ENCODE measurements at places on chromosomes 6 and 20.

- DNase-seq = no peak
Observed at GRCh38 chr6:89613790-89614189, 24.8 kb downstream of the LYRM2 start.

- no peak for DNase-seq
Observed at GRCh38 chr20:38205001-38205400, 39.9 kb upstream of the TGM2 start.

DNA sequence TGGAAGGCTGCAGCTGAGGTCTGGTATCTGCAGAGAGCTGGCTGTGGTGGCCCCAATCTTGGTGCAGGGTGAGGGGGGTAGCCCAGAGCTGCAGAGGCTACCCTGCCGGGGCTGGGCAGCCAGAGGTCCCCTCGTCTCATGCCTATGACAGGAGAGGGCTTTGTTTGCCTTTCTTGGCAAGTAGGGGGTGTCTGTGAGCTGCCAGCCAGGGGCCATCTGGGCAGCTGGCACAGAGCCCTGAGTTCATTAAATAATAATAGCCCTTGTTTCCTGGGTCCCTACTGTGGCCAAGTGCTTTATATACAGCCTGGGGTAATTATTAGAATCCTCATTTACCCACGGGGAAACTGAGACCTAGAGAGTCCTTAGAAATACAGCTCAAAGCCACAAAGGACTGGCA, 66.6 kb downstream of the EZR start:
- DNase-seq = no peak

GRCh38 chr6:165456286-165456685, 146.9 kb upstream of the C6orf118 start:
- DNase-seq = no peak

DNA sequence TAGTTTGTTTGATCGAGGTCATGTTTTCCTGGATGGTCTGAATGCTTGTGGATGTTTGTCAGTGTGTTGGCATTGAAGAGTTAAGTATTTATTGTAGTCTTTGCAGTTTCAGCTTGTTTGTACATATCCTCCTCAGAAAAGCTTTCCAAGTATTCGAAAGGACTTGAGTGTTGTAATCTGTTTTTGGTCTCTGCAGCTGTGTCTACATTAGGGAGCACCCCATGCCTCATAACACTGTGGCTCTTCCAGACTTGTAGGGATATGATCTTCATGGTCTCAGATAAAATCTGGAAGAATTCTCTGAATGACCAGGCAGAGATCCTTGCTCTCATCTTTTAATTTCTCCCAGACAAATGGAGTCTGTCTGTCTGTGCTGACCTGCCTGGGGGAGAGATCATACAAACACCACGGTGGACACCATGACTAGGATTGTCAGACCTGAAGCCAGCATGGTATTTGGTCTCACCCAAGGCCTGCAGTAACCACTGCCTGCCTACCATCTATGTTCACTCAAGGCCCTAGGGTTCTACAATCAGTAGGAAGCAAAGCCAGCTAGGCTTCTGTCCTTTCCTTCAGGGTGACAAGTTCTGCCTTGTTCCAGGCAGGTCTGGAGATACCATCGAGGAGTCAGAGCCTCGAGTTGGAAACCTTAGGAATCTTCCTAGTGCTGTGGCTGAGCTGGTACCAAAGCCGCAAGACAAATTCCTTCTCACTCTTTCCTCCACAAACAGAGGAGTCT, 114.7 kb upstream of the KHDRBS2 start:
- no peak for DNase-seq

DNA sequence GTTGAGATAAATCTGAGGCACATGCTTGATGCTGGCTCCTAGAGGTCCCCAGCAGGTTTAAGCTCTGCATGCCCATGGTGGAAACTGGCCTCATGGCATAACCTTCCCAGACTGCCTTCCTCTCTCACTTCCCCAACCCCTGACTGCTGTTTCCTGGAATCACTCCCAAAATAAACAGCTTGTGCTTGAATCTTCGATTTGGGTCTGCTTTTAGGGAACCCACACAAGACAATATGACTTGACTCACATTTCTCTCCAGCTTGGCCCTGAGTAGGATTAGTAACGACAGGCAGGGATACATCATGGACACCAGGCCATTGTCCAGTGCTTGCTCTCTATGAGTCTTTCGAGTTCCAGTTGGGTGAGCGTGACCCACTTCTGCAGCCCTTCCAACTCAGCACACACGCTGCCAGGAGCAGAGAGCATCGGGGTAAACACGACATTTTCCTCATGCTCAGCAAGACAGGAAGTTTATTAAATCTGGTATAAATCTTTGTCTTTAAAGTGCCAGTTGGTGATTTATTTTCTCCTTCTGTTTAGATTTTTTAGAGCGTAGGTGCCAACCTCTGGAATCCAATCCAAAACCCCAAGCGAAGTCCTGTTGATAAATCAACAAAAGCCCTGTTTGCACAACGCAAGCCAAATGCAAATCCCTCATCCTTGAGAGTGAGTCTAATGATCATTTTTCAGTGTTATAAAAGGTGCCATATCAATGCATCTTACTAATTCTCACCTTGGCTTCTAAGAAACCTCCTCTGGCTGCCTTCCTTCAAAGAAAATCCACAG, 135.0 kb downstream of the FOXA2 start:
- no peak for DNase-seq

- DNase-seq = no peak
Observed at GRCh38 chr20:51412333-51412871, 130.1 kb downstream of the NFATC2 start.

- no peak for DNase-seq
Observed at GRCh38 chr6:139979021-139979725, 604.7 kb upstream of the CITED2 start.

DNA sequence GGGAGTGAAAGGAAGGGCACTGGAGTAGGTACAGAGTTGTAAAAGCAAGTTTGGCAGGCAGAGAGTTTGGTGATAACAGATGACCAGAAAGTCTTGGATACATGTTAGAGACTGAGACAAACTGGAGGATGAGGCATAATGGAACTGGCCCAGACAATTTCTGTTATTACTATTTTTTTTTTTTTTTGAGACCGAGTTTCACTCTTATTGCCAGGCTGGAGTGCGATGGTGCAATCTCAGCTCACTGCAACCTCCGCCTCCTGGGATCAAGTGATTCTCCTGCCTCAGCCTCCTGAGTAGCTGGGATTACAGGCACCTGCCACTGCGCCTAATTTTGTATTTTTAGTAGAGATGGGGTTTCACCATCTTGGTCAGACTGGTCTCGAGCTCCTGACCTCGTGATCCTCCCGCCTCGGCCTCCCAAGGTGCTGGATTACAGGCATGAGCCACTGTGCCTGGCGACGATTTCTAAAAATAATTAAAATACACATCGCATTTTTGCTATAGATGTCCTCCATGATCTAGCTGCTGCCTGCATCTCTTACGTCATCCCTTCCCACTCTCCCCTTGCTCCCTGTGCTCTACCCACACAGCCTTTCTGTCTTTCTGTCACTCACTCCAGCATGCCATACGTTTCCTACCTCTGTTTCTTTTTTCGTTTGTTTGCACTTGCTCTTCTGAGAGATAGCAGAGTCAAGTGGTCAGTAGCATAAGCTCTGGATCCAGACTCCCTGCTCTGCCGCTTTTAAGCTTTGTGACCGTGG, 23.5 kb downstream of the MAPK14 start:
- no peak for DNase-seq

DNA sequence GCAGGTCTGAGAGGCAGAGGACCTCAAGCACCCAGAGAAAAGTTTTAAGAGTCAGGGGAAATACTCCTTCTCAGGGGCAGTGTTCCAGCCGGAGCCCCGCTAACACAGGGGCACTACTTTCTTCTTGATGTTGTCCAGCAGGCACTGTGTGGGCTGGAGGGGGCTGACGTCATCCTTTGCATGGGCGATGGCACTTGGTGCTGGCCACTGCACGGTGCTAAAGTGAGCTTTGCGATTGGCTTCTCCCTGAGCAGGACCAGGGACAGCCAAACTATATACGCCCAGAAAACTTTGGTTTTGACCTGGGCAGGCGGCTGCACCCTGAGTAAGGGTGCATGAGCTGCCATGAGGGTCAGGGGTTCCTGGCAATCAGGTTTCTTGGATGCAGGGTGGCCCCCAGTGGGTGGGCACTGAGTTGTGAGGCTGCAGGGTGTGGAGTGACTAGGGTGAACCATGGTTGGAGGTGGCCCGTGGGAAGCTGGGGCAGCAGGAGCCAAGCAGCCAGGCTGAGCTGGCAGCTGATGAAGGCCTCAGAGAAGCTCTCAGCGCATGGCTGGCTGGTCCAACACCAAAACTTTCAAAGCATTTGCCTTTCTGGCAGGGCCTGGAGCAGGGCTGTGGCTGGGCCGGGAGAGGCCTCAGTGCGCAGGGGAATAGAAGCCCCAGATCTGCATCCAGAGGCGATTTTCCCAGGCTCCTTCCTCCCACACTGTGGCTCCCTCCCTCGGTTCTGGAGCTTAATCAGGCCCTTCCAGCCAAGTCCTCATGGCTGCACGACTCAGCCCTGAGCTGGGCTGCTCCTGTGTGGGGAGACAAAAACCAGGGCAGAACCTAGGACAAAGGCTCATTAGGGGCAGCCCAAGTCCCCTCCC, 18.3 kb downstream of the MRPS18A start:
- DNase-seq = no peak

DNA sequence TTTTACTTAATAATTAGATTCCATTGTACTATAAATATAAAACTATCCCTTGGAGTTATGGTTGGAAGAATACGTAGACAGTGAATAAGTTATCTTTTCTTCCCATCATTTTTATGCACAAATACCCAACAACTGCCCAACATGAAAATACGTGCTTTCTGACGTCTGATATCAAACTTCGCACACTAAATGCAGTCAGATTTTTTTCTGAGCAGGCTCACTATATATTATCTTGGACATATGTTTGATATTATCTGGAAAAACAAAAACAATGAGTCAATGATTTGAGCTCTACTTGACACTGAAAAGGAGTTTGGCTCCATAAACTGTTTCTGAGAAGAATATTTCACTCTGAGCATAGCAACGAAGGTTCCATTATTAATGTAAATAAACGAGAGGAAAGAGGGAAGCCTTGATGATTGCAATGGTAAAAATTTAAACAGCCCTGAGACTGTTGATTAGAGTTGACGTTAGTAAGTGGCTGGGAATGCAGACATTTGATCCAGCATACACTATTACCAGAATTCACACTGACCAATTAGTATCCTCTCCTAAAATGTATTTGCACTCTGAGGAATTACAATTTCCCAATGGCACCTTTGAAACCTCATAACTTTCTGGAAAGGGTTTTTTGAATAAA, 1090.0 kb downstream of the EPHA7 start:
- DNase-seq = no peak

DNA sequence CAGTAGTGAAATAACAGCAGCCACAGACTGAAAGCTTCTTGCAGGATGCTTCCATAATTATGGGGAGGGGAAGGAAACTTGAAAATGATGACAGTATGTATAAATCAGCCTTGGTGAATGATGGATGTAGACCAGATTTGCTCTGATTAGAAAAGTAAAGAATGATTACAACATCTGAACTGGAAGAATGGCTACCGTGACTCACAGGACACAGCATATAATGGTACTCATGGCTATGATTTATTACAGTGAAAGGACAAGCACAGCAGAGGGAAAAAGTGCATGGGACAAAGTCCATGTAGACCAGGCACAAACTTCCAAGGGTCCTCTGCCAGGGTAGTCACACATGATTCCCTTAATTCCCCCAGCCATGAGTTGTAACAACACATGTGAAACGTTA, 70.7 kb upstream of the POPDC3 start:
- DNase-seq = no peak

- no peak for DNase-seq
Observed at GRCh38 chr6:28182255-28182654, 40.6 kb downstream of the ZKSCAN8 start.

DNA sequence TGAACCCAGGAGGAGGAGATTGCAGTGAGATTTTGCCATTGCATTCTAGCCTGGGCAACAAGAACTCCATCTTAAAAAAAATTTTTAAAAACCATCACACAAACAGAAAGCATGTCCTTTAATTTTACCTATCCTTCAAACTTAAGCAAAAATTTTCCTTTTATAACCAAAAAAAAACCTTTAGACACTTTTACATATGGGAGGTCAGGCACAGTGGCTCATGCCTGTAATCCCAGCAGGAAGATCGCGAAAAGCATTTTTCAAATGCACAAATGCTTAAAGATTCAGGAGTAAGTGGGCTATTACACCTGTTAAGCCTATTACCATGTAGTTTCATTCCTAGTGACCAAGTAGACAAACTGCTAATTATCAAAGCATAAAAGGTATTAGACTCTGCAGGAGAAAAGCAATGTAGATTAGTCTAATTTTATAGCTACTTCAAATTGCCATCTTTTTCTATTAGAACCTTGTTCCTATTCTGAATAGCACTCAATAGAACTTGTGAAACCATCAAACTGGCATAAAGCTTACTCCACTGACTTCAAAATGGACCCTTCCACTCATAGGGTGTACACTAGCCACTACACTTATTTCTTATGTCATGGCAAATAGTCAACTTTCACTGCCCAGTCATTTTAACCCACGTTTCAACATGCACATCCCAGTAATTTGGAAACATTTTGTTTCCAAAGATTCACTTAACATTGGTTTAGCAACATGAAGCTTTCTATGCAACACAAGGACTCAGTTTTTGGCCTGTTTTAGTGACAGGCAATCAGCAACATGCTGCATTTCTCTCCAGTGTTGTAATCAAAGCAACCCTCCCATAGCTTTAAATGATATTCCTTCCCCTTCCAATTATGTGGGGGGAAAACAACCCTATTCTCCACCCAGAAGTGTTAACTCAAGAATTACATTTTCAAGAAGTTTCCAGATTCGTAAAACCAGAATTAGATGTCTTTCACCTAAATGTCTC, 4.0 kb downstream of the EEF1A1 start:
- no peak for DNase-seq

GRCh38 chr6:15430931-15431405, 185.1 kb downstream of the JARID2 start:
- no peak for DNase-seq

DNA sequence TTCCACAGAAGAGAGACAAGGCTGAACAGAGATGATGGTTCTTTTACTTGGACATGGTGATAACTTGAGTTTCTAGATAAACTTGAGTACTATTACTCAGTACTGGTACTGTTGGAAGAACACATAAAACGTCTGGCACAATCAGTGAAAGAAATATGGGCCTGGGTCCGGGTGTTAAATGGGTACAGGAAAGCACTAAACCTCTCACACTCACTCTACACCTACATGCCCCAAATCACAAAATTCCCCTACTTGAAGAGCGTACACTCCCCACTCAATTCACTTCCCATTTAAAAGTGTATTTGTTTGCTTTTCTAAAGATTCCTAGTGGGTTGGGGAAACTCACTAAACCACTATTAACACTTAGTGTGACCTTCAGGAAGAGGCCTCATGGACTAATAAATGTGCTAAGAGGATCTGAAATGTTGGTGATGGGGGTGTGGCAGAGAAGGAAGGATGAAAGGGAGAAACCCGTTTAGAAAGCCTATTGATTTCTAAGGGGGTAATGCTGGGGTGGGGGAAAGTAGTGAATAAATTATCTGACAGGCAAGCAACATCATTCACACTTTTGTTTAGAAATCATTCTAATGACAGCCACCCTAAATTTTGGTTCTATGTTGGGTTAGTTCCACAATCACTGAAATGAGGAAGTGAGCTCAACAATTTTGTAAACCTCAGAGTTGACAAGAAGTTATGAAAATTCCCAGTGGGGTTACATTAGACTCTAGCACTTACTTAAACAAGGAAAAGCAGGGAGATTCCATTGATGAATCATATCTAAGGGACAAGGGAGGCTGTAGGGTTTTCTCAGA, 222.6 kb upstream of the MARCKS start:
- DNase-seq = no peak
